ENCODE measurements at places on chromosomes 7 and 10.

DNA sequence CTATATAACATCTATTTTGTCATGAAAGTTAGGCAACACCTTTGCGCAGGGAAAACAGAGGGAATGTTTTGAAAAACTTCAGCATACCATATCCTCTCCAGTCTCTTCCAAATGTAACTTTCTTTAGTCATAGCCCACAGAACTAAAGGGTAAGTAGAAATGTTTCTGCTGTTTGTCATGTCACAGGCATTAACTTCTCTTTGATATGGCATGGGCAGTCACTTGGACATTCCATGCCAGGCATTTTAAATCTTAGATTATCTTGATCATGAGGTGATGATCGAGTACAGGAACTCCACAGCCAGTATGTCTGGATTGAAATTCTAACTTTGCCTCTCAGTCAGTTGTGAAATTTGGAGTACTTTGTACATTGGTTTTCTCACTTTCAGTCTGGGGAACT lies 27.5 kb upstream of the ETV1 start:
- DNase-seq = no peak

GRCh38 chr10:124059551-124059950 lies 33.8 kb downstream of the CHST15 start:
- DNase-seq = no peak

GRCh38 chr10:78866731-78867554 lies 201.8 kb upstream of the ZMIZ1 start:
- no peak for DNase-seq

GRCh38 chr7:55349121-55349520 lies 16.0 kb upstream of the LANCL2 start:
- DNase-seq = no peak

DNA sequence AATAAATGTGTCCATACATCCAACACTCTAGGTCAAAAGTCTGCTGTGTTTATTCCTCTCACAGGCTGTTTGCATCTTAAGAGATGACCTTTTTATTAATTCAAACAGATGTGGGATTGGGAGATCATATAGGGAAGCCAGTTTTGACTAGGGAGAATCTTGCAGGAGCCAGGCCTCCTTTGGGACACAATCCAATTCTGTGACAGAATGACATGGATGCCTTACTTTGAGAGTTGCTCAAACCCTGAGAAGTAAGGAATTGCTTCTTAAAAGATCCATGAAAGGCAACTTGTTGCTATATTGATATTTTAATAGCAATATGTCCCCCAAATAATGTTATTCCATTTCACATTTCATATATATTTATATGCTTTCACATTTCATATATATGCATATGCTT lies 53.5 kb upstream of the CACNB2 start:
- no peak for DNase-seq

- DNase-seq = no peak
Measured at GRCh38 chr10:97991871-97992270, 38.5 kb downstream of the CRTAC1 start.

- DNase-seq = no peak
Measured at GRCh38 chr10:78424723-78425122, 391.1 kb downstream of the RPS24 start.

- DNase-seq = no peak
Measured at GRCh38 chr7:111183321-111183720, 92.4 kb downstream of the LRRN3 start.

DNA sequence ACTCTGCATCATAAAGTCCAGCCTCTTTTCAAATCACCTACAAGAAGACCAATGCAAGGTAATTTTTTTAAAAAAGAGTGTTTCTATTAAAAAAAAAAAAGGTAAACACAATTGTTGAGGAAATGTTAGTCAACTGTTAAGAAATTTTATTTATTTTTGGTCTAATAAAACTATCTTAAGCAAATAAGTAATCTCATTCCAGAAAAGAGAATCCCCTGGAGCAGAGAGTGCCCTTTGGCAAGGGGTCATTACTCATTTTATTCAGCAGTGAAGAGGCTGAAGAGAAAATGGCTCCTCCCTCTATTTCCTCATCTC lies 63.4 kb upstream of the GSDME start:
- DNase-seq = no peak

- DNase-seq = no peak
Measured at GRCh38 chr10:50422259-50422658, 170.9 kb upstream of the ASAH2 start.

DNA sequence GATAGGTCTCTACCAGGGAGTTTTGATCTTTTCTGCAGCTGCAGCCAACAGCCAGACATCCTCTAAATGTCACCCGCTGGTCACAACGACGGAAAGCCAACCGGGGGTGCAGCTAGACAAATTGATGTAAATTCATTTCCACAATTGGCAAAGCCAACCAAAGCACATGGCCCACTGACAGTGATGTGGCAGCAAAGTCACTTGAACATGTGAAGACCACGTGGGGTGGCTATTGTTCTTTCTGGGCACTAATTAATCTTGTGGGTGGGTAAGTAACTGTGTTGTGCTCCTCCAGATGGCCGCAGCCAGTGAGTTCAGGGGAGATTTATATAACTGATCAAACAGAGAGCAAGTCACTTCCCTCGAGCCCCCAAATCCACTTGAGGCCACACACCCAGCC lies 354.1 kb downstream of the ANKRD30A start:
- no peak for DNase-seq

- no peak for DNase-seq
Measured at GRCh38 chr10:113921561-113922370, 67.3 kb downstream of the NHLRC2 start.

DNA sequence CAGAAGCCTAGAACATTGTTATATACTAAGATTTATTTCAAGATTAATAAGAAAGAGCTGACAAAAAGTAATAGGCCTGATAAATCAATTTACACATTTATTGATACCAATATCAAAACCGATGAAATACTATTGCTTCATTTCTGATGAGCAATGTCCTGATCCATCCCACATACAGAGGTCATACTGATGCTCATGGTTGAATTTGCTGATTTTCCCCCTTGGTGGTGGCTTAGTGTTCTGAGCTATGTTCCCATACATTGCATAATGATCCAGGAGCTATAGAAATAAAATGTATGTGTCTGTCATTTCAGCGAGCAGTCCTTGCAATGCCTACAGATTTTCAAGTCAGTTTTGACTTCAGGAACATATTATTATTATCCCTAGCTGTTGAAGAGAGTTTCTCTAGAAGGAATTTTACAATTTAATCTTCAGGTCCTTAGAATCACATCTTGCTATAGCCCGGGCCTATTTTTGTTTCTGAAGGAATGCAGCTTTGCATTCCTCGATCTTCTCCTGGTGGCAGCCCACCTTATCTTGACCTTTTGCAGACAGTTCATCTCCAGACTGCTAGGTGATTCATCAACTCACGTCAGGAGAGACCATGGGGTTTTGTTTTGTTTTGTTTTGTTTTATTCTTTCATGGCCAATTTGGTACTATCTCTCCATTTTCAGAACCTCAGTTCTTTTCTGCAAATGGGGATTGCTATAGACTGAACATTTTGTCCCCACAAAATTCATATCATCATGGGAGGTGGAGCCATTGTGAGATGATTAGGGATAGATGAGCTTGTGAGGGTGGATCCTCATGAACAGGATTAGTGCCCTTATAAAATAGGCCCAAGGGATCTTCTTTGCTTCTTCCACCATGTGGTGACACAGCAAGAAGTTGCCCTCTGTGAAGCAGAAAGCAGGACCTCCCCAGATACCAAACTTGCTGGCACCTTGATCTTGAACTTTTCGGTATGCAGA lies 465.6 kb upstream of the IGFBP3 start:
- no peak for DNase-seq

GRCh38 chr10:72379776-72380175 lies 25.1 kb upstream of the DNAJB12 start:
- no peak for DNase-seq

- DNase-seq = no peak
Measured at GRCh38 chr7:15288741-15289140, 273.1 kb downstream of the AGMO start.

GRCh38 chr10:24039897-24040296 lies 169.0 kb upstream of the KIAA1217 start:
- DNase-seq = no peak

DNA sequence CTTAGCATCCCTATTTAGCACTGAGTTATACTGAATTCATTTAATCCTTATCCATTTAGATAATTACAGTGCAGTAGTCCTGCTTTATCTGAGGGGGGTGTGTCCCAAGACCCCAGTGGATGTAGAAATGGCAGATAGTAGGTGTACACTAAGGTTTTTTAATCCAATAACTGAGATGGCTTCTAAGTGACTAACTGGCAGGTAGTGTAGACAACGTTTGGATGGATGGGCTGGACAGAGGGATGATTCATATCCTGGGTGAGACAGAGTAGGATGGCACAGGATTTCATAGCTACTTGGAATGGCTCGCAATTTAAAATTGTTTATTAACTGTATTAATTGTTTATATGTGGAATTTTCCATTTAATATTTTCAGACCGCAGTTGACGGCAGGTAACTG lies 295.6 kb downstream of the CCDC3 start:
- DNase-seq = no peak

GRCh38 chr7:83547526-83547925 lies 101.4 kb downstream of the SEMA3E start:
- no peak for DNase-seq

DNA sequence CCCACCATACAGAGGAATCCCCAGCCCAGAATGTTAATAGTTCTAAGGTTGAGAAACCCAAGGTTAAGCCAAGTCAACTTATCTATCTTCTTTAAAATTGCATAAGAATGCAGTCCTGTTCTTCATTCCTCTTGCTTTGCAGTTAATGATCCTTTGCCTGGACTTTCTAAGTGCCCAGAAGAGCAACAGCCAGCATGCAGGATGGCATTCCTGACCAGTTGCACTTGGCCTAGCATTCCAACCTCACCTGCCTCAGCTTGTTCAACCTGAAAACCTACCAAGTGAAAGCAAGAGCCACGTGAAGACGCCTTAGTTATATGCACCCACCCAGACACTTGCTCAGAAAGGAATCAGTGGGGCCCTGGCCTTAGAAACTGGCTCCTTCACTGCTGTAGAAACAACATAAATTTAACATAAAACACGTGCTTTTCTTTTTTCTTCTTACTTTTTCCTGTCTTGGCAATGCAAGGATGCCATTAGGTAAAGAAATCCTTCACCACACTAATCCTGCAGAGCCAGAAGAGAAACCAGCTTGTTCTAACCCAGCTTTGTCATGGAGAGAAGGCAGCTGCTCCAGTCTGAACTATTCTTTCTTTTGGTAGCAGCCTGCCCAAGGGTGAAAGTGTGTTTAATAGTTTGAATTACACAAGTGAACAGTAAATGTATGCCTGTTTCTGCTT lies 25.0 kb downstream of the EGFR start:
- DNase-seq = no peak

GRCh38 chr10:101292194-101293006 lies 61.6 kb upstream of the BTRC start:
- DNase-seq = no peak

- DNase-seq = no peak
Measured at GRCh38 chr7:40133561-40134427, 628 bp downstream of the MPLKIP start.

- no peak for DNase-seq
Measured at GRCh38 chr10:90041585-90041984, 340.2 kb downstream of the KIF20B start.

DNA sequence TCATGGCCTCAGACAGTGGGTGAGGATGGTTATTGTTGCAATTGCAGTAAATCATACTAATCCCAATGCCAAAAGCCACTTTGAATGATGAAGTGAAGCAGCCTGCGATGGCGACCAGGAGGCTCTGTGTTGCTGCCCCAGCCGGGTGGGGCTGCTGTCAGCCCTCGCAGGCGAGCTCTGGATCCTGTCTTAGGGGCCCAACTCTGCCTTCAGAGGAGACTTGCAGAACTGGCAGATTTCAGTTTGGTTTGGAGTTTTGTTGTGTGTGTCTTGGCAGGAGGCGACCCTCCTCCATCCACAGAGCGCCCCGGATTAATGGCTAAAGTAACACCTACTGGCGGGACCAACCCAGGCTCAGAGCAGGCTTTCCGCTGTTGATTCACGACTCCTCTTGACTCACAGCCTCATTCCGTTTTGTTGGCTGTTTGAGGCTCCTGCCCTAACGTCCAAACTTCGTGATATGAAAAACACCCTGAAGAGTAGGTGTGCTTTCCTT lies 67.9 kb upstream of the BMPER start:
- DNase-seq = no peak

DNA sequence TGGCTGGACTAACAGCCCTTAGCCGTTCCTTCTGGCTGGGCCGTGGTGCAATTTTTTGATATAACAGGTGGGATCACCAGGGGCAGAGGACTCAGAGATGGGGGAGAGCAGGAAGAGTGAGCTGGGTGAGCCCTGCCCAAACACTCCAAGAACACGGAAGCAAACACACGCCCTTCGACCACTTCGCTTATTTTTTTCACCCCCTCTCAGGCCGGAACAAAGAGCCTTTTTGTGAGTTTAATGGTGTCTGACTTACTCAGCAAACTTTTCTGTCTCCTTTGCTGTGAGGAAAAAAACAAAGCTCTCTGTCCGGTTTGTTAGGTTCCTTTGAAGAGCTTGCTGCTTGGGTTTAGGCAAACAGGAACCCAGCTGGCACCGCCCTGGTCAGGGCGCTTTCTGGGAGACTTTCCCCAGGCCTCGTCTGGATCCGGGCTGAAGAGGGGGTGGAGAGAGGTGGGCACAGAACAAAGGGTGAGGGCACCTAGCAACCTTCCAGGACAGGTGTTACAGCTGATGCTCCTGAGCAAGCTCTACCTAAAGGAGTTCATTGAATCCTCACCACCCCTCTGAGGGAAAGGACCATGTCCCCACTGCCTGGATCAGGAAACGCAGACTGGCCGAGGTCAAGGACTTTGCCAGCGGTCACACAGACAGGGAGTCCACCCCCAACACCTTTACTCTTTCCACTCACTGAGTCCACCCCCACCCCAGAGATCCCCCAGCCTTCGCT lies 23.3 kb downstream of the CALML3 start:
- no peak for DNase-seq

GRCh38 chr7:2452074-2452507 lies 24.1 kb downstream of the GRIFIN start:
- DNase-seq = no peak

- DNase-seq = no peak
Measured at GRCh38 chr7:88147949-88148348, 71.9 kb downstream of the SRI start.

DNA sequence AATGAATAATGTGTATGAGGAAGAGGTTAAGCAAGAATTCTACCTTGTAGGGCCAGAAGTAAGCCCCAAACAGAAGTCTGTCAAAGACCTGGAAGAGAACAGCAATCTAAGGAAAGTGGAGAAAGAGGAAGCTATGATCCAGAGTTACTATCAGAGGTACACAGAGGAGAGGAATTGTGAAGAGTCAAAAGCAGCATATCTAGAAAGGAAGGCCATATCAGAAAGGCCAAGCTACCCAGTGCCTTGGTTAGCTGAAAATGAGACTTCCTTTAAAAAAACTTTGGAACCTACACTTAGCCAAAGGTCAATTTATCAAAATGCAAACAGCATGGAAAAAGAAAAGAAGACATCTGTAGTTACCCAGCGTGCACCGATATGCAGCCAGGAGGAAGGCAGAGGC lies 42.7 kb upstream of the GAD2 start:
- no peak for DNase-seq

All from brain pericyte (primary cell).